Osteoblast (primary cell): ENCODE measurements at places on chromosomes 3 and 15. TPM values are rescaled to one million over a fixed set of nuclear protein-coding genes. Genes with fewer than 3 reads are reported as not detected.

SCN11A gene
- total RNA-seq = under 0.01 TPM in 1 of 2 replicates, not detected in the other

AGTR1 gene
- 10.5 and 13.3 TPM in 2 replicates for total RNA-seq

EXD1 gene
- not detected in 2 replicates for total RNA-seq

MUC4 gene
- not detected in 2 replicates for total RNA-seq

LRTM1 gene
- not detected in 2 replicates for total RNA-seq

GOLGA6B gene
- total RNA-seq = not detected in 2 replicates

IGDCC3 gene
- total RNA-seq = 0.29 TPM in 1 of 2 replicates, not detected in the other

ARGFX gene
- total RNA-seq = not detected in 2 replicates

GPR149 gene
- total RNA-seq = not detected in 2 replicates

FSD2 gene
- not detected in 2 replicates for total RNA-seq

CCDC50 gene
- 74.8 and 78.2 TPM in 2 replicates for total RNA-seq

- DNase-seq = no peak
Measured at GRCh38 chr3:81249540-81250029, 511.9 kb downstream of the GBE1 start.

- peak; percentile 22 for DNase-seq
Measured at GRCh38 chr3:76570436-76571057, 469.4 kb upstream of the ROBO2 start.

GRCh38 chr15:71136793-71137518 is 21.7 kb downstream of the THSD4 start:
- DNase-seq = no peak

GRCh38 chr3:29854821-29855220 is 574.0 kb downstream of the RBMS3 start:
- DNase-seq = peak; percentile 13

DNA sequence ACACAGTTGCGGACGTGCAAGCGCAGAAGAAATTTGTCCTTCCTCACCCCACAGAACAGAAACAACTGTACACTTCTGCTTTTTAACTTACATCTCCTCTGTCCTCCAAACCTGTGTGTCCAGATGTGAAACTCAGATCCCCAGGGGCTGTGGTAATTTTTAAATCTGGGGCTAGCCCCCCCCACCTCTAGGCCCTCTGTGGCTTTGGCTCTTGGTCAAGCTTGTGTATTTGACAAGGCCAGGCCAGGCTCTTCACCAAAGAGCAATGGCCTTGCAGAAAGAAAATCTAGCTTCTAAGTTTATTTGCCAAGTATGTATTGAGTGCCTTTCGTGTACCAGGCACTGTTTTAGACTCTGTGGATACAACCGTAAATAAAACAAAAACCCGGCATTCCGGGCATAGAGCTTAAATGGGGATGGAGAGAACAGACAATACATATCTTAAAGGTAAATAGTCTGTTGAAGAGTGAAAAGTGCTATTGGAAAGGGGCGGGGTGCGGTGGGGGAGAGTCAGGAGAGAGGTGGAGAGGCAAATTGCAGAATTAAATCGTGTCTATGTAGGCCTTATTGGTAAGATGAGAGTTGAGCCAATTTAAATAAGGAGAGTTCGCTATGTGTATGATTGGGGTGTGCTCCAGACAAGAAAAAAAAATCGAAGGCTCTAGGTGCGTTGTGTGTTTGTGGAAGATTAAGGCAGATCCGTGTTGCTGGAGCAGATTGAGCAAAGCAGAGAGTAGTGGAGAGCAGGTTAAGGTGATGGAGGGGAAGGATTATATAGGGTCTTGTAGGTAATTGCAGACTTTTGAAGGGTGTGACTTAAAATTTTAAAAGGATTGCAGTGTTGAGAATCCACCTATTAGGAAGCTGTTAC is 781 bp upstream of the DPH6 start:
- no peak for DNase-seq

GRCh38 chr15:23686466-23687142 is 501 bp downstream of the NDN start:
- peak; percentile 53 for DNase-seq

DNA sequence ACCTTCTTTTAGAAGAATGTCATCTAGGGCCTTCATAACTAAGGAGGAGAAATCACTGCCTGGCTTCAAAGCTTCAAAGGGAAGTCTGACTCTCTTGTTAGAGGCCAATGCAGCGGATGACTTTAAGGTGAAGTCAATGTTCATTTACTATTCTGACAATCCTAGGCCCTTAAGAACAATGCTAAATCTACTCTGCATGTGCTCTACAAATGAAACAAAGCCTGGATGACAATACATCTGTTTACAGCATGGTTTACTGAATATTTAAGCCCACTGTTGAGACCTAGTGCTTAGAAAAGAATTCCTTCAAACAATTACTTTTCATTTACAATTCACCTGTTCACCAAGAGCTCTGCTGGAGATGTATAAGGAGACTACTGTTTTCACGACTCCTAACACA is 160.4 kb upstream of the EPHA3 start:
- no peak for DNase-seq

DNA sequence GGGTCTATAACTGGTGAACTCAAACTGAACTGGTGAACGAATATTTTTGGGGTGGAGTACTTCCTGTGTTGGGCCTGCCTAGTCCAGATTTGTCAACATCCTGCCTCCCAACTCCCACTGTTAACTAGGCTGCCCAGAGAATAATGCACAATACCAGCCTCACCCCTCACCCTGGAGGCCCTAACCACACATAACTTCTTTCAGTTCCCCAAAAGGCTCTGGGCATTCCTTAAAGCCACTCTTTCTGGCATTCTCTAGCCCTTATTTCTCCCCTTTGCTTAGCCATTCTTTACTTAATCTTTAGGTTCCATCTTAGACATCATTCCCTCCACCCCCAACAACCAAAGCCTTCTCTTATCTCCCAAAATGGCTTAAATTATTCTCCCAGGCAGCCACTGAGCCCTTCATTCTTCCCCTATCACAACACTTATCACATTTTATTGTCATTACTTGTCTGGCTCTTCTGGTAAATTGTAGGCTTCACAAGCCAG is 9.1 kb upstream of the SEC11A start:
- DNase-seq = peak; percentile 76

DNA sequence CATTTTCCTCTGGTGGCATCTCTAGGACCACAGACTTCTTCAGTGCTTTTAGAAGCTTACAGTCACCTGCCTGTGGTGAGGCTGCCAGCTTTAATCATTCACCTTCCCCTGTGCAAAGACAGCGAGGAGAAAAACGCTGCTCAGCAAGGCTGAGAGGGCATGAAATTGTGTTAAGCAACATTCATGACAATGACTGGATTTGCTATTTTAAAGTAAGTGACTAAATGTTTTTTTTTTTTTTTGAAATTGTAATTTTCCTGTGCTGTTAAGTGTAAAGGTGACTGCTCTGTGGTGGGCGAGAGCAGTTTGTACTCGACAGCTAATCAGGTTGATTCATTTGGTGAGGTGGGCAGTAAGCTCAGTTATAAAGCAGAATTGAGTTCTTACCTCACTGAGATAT is 240.4 kb downstream of the NSUN3 start:
- no peak for DNase-seq

DNA sequence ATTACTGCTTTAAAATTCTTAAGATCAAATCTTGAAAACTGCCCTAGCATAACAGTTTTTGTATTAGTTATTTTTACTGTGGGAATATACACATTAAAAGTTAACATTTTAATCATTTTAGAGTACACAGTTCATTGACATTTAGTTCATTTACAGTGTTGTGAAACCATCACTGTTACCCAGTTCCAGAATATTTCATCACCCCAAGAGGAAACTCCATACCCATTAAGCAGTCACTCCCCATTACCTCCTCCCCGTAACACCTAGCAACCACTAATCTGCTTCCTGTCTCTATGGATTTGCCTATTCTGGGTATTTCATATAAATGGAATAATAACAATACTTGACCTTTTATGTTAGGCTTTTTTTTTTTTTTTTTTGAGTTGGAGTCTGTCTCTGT is 164.1 kb upstream of the LRRFIP2 start:
- DNase-seq = no peak

DNA sequence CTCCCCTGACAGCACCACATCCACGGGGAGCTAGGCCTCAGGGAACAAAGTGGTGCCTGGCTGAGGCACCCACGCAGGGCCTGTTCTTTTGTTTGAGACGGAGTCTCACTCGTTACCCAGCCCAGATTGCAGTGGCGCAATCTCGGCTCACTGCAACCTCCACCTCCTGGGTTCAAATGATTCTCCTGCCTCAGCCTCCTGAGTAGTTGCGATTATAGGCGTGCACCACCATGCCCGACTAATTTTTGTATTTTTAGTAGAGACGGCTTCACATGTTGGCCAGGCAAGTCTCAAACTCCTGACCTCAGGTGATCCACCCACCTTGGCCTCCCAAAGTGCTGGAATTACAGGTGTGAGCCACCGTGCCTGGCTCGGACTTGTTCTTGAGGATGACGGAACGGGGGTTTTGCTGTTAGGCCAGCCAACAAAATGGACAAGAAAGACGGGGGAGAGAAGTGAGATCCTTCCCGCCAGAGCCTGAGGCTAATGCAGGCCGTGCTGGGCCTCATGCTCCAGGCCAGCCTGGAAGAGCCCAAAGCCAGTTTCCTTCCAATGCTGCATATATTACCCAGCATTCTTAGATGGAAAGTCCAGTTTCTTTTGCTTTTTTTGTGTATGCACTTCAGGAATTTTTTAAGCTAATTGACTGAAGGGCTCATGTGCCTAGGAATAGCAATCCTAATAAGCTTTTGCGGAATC is 28.1 kb upstream of the FURIN start:
- DNase-seq = peak; percentile 75

DNA sequence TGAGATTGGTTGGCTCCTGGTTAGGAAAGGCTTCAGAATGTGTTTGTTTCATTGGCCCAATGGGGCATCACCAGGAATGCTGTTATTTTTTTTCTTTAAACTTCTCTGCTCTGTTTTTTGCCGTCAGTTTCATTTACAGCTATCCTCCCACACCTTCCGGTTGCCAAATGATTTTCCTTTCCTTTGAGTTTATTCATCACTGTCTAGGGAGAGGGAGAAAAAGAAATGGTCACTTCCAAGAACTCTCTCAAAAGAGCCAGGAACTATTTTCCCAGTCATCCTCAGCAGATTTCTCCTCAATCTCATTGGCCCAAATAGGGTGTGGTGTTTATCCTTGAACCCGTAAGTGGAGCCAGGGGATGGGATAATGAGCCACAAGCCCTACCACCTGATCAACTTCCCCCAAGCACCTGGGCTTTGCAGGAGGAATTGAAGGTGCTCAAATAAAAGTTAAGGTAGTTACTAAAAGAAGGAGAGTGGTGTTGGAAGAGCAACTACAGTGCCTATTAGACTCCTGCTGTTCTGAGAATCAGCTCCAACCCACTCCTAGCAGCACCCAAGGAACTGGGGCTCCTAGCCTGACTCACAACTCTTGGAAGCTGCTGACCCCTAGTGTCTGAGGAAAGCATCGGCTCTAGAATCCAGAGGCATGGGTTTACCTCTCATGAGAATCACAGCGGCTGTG is 183.8 kb upstream of the IL12A start:
- DNase-seq = peak; percentile 87

- DNase-seq = peak; percentile 76
Measured at GRCh38 chr15:65094294-65094995, 17.9 kb downstream of the KBTBD13 start.

DNA sequence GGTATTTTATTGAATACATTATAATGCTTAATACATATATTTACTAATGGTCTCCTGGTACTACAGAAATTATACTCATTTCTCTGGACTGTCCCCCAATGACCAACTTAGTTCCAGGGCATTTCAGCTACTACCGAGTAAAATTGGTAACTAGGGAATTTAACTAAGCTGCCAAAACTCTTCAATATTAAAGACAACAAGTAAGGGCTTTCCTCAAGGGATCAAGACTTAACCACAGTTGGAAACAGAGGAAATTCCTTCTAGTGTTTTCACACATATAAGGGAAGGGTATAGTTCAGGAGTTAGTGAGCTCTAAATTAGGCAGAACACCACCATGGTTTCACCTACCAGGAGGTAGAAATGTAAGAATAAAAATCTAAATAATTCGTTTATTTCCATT is 357.4 kb downstream of the TBL1XR1 start:
- DNase-seq = no peak

- DNase-seq = no peak
Measured at GRCh38 chr3:113185194-113185835, 26.0 kb upstream of the BOC start.

GRCh38 chr3:183664913-183665381 is 29.5 kb downstream of the KLHL24 start:
- DNase-seq = peak; percentile 94

DNA sequence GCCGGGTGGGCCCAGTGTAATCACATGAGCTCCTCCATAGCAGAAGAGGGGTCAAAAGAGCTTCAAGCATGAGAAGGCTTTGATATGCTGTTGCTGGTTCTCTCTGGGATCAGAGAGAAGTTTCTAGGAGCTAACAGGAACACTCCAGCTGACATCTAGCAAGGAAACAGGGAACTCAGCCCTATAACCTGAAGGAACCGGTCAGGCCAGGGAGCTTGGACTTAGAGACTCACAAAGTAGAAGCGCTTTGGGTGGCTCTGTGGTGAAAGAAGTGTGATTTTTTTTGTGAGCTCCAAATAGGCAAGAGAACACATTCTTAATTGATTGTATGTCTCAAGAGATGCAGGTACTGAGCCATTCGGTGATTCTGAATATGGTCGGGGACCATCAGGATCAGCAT is 26.2 kb upstream of the EPHB1 start:
- DNase-seq = no peak

DNA sequence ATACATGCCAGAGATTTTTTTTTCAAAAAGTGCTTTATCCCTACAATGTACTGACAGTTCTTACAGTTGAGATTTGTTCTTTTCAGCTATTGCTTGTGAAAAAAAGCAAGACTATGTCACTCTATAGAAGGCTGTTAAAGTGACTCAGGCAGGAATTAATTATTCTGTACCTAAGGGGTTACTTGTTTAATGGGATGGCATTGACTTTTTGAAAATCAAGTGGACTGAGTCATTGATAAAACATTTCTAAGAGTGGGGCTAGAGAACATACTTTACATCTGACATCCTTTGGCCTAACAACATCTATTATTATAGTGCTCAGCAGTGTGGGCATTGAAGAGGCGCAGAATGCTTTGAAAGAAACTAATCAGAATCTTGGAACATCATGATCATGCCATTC is 34.3 kb downstream of the INTS14 start:
- peak; percentile 73 for DNase-seq

- DNase-seq = no peak
Measured at GRCh38 chr15:90360746-90361145, 8.7 kb downstream of the ZNF774 start.

- DNase-seq = no peak
Measured at GRCh38 chr3:172615296-172615695, 92.1 kb upstream of the TNFSF10 start.

- no peak for DNase-seq
Measured at GRCh38 chr3:194396859-194397756, 2.0 kb downstream of the GP5 start.

DNA sequence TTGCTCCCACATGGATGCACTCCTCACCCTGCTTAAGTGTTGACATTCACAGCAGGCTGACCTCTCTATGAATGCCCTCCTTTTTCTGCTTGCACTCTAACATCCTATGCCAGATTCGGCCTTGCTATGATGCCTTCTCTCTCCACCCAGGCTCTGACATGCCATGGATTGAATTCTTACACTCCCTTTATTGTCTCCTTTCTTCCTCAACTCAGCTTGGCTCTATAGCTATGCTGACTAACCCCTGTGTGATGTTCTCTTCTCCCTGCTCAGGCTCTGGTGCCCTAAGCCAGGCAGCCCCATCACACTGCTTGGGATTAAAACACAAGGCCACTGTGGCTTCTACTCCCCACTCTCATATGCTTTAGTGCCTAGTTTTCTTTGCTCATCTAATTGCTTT is 563.7 kb downstream of the NSUN3 start:
- DNase-seq = no peak
